ENCODE measurements at places on chromosomes 12 and 14. TPM values are rescaled to one million over a fixed set of nuclear protein-coding genes. Genes with fewer than 3 reads are reported as not detected.

GYS2 gene
- total RNA-seq = not detected

RAB15 gene
- 3.2 TPM for total RNA-seq

NGDN gene
- total RNA-seq = 43.6 TPM

- no peak for DNase-seq
- no peaks in the 10 kb centered on the region for H3K4me1 ChIP-seq
Measured at GRCh38 chr12:51442324-51442723, 17.7 kb downstream of the SLC4A8 start.

- no peaks in the 10 kb centered on the region for H3K36me3 ChIP-seq
- H3K27me3 ChIP-seq = no peaks in the 10 kb centered on the region
- DNase-seq = no peak
- H3K4me3 ChIP-seq = no peak overlapping the region
- H3K4me1 ChIP-seq = no peaks in the 10 kb centered on the region
Measured at GRCh38 chr12:91103101-91103500, 8.2 kb downstream of the LUM start.

DNA sequence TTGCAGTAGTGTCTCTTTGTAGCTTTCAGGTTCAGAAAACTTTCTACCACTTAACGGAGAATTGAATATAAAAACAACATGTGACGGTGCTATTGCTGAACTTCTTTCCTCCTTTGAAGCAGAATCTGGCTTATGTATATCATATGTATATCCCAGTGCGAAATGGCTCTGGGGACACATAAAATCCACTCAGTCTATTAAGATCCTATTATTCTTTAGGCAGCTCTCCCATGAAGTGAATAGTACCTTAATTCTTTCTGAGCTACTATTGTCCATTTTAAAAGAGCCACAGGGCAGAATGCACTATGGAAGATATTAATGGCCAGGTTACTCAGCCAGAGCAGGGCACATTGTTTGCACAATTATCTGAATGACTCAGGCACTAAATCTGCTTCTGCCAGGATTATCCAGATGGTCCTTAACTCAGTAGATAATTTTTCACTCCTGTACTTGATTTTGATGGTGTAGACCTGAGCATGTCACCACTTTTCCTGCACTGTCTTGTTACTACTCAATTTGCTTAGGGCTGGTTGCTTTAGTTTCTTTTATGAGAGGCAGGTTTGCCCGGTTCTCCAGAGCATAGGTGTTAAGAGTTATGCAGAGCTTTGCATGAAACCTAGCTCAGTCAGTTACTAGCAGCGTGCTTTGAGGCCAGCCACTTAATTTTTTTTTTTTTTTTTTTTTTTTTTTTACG is 5.5 kb downstream of the CNTN1 start:
- no peaks in the 10 kb centered on the region for H3K36me3 ChIP-seq
- no peak overlapping the region for H3K27ac ChIP-seq
- H3K27me3 ChIP-seq = no peaks in the 10 kb centered on the region
- H3K4me3 ChIP-seq = no peak overlapping the region

DNA sequence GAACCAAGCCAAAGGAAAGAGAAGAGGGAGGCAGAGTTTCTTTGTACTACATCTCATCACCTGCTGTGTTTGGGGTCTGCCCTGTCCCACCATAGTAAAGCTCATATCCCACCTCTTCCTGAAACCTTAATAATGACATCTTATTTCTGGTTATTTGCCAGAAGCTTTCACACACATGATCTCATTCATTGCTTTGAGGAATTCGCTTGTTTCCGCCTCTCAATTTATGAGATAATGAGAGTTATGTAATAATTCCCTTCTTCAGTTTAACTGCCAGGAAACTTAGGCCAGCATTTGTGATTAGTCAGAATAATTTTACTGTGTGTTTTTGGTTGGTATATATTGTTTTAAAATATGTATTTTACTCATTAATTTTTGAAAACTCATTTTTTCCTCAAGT is 205.2 kb downstream of the CACNA1C start:
- H3K4me1 ChIP-seq = peaks cover 43% of the 10 kb centered on the region
- H3K27ac ChIP-seq = no peak overlapping the region

GRCh38 chr14:78316052-78316451 is 145.9 kb downstream of the NRXN3 start:
- DNase-seq = no peak
- H3K27ac ChIP-seq = no peak overlapping the region
- no peak overlapping the region for H3K4me3 ChIP-seq
- no peaks in the 10 kb centered on the region for H3K4me1 ChIP-seq
